ENCODE measurements at places on chromosomes 5 and 9.

GRCh38 chr5:1445313-1445688, at the start of gene SLC6A3:
Gene SLC6A3, minus strand, starts transcription at chr5:1445440. Its CDS starts 2,243 bp downstream, at chr5:1443197.
- DNase-seq: no peak

DNA sequence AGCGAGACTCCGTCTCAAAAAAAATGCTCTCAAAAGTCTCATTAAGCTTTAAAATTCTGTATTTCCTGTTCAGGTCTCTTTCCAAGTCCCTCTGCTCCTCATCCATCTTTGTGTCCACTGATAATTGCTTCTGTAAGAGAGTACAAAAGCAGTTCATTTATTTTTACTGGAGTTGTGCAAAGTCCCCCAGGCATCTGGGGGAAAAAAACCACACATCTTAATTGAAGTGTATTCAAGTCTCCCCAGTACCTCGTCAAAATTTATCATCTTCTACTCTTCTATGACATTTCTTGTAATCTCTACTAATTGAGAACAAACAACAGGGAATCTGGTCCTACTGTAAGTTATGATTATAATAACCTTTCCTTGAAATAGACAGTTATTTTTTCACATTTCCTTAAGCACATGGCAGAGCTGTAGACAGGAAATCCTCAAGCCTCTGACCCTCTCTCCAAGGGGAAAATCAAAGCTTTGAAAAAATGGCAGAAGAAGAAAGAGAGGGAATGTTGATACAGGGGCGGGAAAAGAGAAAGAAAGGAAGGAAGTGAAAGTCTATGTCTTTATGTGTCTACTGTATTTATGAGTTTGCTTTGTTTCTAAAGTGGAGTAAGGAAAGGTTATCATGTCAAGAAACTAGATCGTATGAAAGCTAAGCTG, 51.5 kb downstream of the RAI14 start:
- DNase-seq: no peak

GRCh38 chr9:26779062-26779461, 113.5 kb downstream of the CAAP1 start:
- no peak for DNase-seq

GRCh38 chr9:99731950-99732349, 89.7 kb upstream of the NR4A3 start:
- no peak for DNase-seq

DNA sequence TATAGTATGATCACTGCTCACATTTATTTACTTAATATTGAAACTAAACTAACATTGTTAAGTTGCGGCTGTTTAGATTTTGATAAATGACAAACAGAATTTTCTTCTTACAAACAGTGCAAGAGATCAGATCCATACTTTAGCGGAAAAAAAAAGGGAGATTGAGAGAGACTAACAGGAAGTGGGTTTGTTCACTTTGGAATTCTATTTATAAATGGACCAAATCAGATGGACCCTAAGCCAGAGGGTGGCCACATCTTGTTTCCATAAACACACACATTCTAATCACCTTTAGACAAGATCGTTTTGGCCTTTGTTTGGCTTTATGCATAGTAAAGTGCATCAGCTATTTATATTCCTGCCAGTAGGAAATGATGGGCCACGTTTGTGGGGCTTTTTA, 381.4 kb upstream of the CD180 start:
- peak; percentile 59 for DNase-seq

DNA sequence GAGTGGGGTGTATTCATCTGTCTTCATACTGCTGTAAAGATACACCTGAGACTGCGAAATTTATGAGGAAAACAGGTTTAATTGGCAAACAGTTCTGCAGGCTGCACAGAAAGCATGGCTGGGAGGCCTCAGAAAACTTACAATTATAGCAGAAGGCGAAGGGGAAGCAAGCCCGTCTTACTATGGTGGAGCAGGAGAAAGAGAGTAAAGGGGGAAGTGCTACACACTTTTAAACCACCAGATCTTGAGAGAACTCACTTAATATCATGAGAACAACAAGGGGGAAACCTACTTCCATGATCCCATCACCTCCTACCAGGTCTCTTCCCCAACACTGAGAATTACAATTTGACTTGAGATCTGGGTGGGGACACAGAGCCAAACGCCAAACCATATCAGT, 12.5 kb upstream of the NREP start:
- no peak for DNase-seq

DNA sequence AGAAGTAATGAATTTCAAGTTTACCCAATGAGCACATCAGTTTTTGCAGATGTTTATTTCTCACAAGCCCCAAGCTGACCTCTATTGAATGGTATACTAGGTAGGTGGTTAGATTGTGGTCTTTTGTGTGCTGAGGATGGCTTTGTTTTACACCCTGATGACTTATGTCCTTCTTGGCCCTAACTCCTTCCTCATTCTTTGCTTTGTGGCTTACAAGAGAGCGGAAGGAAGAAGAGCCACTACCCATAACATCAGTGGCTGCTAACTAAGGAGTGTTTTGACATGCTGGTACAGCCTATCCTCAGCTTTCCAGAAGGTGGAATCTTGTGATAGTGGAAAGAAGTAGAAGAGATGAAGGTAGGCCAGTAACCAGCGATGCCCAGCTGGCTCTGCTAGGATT, 85.7 kb upstream of the NTRK2 start:
- no peak for DNase-seq

DNA sequence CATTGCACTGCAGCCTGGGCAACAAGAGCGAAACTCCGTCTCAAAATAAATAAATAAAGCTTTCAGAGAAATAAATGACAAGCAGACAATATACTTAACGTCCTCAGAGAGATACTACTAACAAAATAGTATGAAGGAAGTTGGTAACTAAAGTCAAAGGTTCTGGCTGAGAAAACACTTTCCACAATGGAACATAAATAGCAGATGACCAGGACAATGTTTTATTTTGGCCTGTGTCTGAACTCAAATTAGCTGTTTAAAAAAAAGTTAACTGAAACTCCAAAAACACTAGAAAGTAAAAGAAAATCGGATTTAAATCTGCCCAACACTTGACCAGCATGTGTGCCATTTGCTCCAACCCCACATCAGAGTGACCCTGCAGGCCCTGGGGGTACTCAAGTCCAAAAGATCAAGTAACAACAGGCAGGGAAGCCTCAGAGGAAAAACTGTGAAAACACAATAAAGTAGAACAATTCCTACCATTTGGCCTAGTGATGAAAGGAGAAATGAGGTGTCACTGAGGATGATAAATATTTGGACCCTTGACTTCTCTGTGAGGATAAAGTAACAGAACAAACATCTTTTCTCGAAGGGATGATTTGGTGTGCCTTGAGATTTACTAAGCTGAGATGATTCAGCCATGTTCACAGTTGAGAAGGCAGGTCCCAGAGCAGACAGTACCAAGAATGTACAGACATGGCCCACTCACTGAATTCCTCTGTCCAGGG, 47.7 kb downstream of the LHFPL2 start:
- no peak for DNase-seq

DNA sequence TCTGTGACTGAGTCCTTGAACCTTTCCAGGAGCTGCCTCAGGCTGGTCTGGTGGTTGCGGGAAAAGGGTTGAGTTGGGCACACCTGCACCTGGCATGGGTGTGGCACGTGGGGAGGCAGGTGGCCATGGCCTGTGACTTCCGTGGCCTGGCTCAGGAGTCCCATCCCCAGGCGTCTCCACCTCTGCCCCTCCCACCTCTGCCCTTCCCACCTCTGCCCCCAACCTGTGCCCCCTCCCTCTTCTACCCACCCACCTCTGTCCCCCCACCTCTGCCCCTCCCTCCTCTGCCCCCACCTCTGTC, 1.9 kb upstream of the QRFP start:
- DNase-seq: no peak

DNA sequence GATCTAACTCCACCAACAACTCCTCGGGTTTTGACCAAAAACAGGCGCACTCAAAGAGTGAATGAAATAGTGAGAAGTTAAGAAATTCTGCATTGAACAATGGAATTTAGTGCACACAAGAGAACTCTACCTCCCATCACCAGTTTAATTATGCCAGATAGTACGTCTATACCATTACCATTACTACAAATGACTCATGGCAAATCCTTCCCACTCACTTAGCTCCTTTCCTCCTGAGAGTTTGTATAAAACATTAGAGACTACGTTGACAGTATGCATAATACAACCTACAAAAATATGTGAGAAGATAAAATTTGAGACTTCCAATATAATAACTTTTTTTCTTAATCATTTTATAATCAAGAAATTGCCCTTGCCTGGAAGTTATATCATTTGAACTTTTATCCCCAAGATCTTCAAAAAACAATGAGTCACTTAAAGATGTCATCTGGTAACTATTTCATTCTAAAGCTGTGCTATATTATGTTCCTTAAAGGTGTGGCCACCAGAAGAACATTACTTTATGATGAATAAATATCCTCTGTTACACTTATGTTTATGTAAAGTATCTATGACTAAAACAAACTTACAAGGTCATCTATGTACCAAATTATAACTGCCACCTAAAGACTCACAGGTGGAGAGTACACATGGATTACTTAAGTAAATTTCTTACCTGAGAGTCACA, 297.9 kb upstream of the PTGER4 start:
- DNase-seq: peak; percentile 11

GRCh38 chr5:17230808-17231525, 13.5 kb downstream of the BASP1 start:
- DNase-seq: no peak
